ENCODE measurements at places on chromosomes 4 and X.

- no peak for DNase-seq
These were observed 20.7 kb upstream of the RNF150 start for GRCh38 chr4:141153751-141154510.

DNA sequence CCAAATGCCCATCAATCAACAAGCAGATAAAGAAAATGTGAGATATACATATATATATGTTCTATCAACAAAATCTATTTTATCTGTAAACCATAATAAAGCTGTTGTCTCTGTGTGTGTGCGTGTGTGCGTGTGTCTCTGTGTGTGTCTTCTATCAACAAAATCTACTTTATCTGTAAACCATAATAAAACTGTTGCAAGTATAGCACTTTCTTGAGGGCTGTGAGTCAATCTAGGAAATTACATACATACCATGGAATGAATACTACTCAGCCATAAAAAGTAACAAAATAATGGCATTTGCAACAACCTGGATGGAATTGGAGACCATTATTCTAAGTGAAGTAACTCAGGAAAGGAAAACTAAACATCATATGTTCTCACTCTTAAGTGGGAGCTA, 12.5 kb upstream of the PLK4 start:
- no peak for DNase-seq

GRCh38 chrX:28922106-28922505, 334.9 kb downstream of the IL1RAPL1 start:
- DNase-seq, result no peak

DNA sequence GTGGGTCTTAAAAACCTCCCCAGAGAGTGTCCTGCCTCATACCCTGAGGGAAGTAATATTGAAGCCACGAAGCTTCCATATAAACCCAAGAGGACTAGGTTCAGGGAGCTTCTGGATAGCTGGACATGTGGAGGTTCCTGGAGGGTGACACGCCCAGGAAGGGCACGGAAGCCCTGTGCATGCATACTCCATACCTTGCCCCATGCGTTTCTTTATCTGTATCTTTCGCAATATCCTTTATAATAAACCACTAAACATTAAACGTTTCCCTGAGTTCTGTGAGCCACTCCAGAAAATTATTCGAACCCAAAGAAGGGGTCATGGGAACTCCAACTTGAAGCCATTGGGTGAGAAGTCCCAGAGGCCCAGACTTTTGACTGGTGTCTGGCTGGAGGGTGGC, 45.7 kb upstream of the HPF1 start:
- no peak for DNase-seq

DNA sequence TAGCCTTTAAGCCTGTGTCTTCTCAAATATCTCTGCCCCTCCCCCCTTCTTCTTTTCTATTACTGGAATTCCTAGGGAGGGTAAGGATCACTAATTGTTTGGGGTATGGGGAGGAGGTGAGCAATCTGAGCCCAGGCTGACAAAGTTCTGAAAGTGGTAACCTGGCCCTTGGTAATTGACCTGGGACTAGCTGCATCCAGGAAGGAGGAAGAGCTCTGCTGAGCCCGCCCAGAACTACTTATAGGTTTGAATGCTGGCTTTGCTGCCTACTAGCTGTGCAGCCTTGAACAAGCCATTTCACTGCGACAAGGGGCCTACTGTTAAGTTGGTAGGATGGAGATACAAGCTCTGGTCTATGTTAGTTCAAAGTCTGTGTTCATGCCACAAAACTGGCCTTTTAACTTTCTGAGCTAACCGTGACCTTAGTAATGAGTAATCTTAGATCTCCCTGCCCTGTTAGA, 37.8 kb downstream of the DGKK start:
- DNase-seq, result no peak

- no peak for DNase-seq
These were observed 5.3 kb downstream of the FHDC1 start for GRCh38 chr4:152941411-152941810.

GRCh38 chrX:23844502-23845138, 61.6 kb downstream of the SAT1 start:
- DNase-seq, result peak; percentile 38

DNA sequence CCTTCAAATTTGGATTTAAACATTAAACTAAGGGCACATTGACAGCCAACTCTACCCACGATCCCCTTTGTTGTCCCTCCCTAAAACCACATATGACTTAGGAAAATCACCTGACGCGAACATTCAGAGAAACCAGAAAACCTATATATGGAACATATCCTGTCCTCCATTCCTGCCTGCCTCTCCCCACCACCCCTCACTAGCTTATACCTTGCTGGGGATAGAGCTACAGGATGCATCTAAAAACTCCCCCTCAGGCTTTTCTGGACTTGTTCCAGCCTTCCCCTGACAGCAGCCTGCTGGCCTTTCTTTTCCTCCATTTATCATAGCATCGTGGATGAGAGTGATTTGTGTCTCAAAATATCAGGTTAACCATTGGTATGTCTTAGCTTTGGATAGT, 8.8 kb downstream of the STK26 start:
- no peak for DNase-seq

DNA sequence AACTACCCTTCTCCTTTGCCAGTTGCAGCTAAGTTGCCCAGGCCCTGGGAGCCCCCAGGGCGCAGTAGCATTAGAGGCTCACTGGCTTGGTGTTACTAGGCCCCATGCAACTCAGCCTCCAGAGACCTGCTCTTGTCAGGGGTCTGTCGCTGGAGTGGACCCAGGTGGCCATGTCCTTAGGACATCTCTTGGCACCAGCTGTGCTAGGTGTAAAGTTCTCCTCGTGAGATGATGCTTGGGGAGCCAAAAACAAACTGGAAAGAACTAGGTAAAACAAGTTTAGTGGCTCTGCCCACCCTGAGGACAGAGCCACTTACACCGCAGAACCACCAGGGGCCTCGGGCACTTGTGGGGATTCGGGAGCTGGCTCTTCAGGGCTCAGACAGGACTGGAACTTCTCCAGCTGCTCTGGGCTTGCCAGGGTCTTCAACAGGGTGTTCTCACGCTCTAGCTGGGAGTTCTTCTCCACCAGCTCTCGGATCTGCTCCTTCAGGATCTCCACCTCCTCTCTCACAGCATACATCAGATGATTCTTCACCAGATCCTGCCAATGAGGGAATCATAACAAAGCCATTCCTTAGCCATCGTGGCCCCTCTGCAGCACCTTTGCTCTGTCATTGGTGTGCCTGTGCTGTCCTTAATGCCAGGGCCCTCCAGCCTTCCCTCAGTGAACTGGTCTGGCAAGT, 61.2 kb downstream of the TSC22D3 start:
- no peak for DNase-seq

- DNase-seq, result no peak
These were observed 12.3 kb downstream of the MSX1 start for GRCh38 chr4:4871573-4872313.

DNA sequence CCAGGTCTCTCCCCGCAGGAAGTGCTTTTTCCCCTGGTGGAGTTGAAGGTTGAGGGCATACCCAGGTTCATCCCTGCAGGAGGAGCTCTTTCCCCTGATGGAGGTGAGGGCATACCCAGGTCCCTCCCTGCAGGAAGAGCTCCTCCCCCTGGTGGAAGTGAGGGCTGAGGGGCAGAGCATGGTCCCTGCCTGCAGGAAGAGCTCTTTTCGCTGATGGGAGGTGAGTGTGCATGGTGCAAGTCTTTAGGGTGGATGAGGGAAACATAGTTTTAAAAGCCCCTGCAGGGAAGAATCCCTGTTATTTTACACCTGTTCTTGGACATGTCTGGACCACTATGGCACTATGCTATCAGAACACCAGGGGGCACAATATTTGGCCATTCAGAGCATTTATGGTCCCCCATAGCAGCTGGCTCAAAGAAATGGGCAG, 43.7 kb upstream of the PUDP start:
- no peak for DNase-seq

- no peak for DNase-seq
These were observed 75.0 kb upstream of the FAM9C start for GRCh38 chrX:13119386-13119785.

- DNase-seq, result no peak
These were observed 14.0 kb downstream of the PLCXD1 start for GRCh38 chrX:295136-295535.

DNA sequence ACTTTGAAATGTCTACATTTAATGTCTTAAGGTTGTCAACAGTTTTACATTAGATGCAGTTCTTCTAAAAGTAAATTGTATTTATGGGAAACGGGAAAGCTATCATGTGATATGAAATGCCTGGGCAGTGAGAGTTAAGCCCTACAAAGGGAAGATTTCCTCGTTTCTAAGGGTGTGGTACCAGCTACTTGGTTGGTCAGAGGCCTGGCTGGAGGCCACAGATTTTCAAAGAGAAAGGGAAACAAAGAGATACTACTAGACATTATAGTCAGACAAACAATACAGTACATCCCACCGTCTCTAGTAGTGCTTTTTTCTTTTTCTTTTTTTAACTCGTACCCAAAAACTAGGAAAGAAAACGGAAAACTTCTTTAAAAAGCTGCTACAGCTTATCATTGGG, 467.8 kb downstream of the PCDH7 start:
- DNase-seq, result no peak

DNA sequence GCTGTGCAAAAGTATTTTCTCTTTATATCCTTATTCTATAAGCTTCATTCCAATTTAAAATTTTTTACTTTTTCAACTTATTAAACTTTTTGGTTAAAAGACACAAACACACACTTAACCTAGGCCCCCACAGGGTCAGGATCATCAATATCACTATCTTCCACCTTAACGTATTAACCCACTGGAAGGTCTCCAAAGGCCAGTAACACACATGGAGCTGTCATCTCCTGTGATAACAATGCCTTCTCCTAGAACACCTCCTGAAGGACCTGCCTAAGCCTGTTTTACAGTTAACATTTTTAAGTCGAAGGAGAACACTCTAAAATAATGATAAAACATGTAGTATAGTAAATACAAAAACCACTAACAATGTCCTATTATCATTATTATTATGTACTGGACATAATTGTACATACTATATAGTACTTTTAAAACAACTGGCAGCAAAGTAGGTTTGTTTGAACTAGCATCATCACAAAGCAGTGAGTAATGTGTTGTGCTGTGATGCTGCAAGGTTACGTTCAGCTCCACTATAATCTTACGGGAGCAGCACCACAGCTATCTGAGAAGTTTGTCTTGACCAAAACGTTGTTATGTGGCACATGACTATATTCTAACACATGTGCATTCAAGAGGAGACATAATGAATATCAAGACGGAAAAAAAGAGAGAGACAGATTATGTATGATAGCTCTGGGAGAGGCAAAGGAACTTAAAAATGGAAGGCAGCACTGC, 33.7 kb downstream of the DHX15 start:
- DNase-seq, result no peak
